ENCODE measurements at places on chromosomes 5 and 9. TPM values are rescaled to one million over a fixed set of nuclear protein-coding genes. Genes with fewer than 3 reads are reported as not detected.
A peak's percentile ranks its signal among the peaks of the same experiment; 100 is the strongest.

GRCh38 chr5:69007726-69008368, 86.0 kb upstream of the SLC30A5 start:
- no peaks in the 10 kb centered on the region for H3K4me1 ChIP-seq
- H3K36me3 ChIP-seq, result no peaks in the 10 kb centered on the region
- no peak overlapping the region for H3K4me3 ChIP-seq
- no peak for DNase-seq

GRCh38 chr9:95188459-95188858, 129.1 kb downstream of the FANCC start:
- H3K27ac ChIP-seq, result peak overlapping the region; percentile 56
- H3K36me3 ChIP-seq, result no peaks in the 10 kb centered on the region
- H3K27me3 ChIP-seq, result no peaks in the 10 kb centered on the region
- peak overlapping the region; percentile 18 for H3K4me3 ChIP-seq
- no peak for DNase-seq

DNA sequence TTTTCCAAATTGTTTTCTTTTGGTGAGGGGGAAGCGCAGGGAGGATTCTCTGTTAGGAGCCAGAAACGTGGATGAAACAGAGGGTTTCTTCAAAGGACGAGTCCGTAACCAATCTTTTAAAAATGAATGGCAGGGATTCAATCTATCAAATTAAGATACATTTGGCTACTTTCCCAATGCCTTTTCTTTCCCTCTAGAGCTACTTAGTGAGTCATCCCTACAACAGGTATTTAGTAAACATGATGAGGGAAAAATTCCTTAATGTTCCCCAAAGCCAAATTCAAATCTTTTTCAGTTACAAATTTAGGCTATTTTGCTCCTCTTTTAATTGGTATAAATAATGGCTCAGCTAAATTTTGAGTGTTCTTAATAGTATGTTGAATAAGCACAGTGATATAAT, 366.4 kb upstream of the RIOK2 start:
- no peaks in the 10 kb centered on the region for H3K36me3 ChIP-seq
- no peak overlapping the region for H3K27ac ChIP-seq
- no peak overlapping the region for H3K4me3 ChIP-seq

TRAF1 gene
- total RNA-seq, result 5.8 TPM

- H3K27me3 ChIP-seq, result no peaks in the 10 kb centered on the region
- no peaks in the 10 kb centered on the region for H3K4me1 ChIP-seq
- no peak for DNase-seq
- H3K36me3 ChIP-seq, result no peaks in the 10 kb centered on the region
- H3K27ac ChIP-seq, result no peak overlapping the region
Observed at GRCh38 chr5:122172207-122172606, 42.9 kb downstream of the ZNF474 start.

GRCh38 chr5:13566871-13567339, 377.6 kb downstream of the DNAH5 start:
- DNase-seq, result no peak
- no peak overlapping the region for H3K27ac ChIP-seq
- no peak overlapping the region for H3K4me3 ChIP-seq
- H3K36me3 ChIP-seq, result no peaks in the 10 kb centered on the region
- no peaks in the 10 kb centered on the region for H3K27me3 ChIP-seq
- H3K4me1 ChIP-seq, result no peaks in the 10 kb centered on the region

Data from lower lobe of right lung (tissue), 2 donors.